ENCODE measurements at places on chromosomes 12 and 14.

DNA sequence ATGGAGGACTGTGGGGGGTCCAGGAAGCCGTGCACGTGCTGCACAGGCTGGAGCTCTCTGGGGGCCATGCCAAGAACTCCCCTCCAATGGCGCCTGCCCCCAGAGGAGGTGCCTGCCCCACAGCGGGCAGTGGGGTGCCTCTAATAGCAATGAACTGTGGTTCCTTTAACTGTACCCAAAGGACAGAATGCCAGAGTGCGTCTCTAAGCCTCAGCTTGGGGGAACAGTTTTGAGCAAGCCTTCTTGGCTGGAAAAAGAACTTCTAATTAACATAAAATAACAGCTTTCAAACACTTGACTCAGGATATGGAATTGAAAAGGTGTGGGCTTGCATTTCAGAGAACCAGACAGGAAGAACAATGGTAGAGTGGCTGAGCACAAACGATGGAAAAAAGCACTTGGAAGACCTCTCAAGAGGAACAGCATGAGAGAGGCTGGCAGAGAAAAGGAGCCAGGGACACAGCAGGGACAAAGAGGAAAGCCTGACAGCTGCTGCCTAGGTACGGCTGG, 195.6 kb downstream of the TTC7B start:
- no peak for DNase-seq

DNA sequence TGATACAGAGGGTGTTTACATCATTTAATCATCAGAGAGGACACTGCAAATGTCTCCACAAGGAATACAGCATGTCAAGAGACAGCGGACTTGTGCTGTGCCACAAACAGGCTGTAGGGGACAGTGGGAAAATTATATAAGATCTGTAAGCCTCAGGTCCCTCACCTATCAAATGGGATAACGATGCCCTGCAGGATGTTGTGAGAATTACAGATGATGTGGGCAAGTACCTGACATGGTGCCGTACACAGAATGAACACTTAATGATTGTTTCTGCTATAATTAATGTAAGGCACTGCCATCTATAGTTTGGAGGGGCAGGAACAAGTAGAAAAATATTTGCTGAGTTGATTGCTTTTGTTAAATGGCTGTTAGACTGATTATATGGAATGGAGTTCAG, 81.9 kb upstream of the GTF2A1 start:
- DNase-seq, result no peak

DNA sequence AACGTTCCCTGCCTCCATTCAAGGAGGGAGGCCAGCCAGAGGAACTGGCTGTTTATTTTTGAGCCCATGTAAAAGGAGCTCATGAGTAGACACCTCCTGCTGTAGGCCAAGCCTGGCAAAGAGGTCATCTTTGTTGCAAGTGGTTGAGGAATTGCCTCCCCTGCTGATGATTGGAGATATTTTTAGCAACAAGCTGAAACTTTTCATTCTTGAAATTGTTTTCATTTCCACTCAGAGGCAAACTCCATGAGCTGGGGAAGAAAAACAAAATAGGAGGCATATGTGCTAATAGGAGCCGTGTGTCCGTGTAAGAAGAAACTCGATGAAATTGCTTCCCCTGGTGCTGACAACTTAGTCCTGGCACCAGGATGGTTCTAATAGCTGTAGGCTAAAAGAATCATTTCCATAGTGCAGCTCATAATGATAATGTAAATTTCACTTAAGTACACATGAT, 440.1 kb upstream of the FAR2 start:
- DNase-seq, result no peak

GRCh38 chr14:105412771-105413543, 6.7 kb upstream of the MTA1 start:
- DNase-seq, result no peak

DNA sequence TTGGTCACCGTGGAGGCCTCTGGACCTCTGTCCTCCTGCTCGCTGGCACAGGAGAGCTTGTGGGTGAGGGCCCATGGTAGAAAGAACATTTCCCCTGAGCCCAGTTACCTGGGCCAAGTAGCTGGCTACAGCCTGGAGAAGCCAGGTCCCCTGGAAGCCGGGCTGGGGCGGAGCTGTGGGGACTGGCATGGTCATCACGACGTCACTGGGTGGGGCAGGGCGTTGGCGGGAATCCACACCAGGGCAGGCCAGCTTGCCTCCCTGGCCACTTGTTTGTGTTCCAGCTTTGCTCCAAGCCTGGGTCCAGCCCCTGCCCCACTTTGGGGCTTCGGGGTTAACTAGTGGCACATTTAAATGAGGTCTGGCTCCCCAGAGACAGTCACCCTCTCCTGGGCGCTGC, 35.0 kb upstream of the SLC24A4 start:
- DNase-seq, result no peak

DNA sequence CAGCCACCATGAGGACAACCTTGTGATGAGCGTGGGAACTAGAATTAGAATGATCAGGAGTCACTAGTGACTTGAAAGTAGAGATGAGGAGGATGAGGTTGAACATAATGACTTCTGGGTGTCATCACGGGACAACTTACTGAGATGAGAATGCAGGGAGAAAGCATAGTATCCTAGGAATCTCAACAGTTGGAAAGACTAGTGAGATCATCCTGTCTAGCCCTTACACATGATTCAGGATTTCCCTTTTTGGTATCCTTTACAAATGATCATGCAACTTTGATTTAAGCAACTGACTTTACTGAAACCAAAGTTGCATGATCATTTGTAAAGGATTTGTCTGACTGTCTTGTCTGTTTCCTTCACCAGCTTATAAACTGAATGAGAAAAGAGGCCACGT, 51.8 kb upstream of the HIF1A start:
- DNase-seq, result no peak

DNA sequence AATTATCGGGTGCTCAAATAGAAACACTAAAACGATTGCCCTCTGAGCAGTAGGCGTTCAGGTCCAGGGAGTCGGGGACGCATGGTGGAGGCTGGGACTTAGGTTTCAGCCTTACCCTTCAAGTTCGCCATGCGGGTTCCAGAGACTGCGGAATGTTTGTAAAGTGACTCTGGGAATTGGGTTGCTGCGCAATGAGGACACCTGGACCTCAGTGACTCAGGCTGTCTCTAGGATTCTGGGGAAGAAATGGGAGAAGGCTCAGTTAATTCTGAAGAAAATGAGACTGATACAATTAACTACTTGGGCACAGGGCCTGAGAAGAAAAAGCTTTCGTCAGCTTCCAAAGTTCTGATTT, 1.1 kb downstream of the LGALS3 start:
- DNase-seq, result no peak

DNA sequence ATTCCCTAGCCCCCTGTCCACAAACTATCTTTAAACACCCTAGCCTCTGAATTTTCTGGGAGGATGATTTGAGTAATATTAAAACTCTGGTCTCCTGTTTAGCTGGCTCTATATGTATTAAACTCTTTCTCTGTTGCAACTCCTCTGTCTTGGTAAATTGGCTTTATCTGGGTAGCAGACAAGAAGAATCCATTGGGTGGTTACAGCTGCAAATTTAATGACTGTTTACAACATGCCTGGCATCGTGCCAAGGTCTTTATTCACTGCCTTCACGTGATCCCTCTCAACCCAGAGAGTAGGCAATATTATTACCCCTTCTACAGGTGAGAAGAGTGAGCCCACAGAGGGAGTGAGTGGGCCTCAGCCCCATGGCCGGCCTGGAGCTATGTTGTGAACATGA, 77.8 kb upstream of the MYL2 start:
- no peak for DNase-seq

GRCh38 chr12:87793131-87793530, 236.1 kb downstream of the C12orf50 start:
- DNase-seq, result no peak

GRCh38 chr14:104221636-104222369, 83.4 kb downstream of the KIF26A start:
- DNase-seq, result no peak

- DNase-seq, result no peak
These were observed 552.1 kb upstream of the FBXO33 start for GRCh38 chr14:39984323-39984722.

- DNase-seq, result no peak
These were observed 1.6 kb downstream of the MARK3 start for GRCh38 chr14:103386713-103387329.

DNA sequence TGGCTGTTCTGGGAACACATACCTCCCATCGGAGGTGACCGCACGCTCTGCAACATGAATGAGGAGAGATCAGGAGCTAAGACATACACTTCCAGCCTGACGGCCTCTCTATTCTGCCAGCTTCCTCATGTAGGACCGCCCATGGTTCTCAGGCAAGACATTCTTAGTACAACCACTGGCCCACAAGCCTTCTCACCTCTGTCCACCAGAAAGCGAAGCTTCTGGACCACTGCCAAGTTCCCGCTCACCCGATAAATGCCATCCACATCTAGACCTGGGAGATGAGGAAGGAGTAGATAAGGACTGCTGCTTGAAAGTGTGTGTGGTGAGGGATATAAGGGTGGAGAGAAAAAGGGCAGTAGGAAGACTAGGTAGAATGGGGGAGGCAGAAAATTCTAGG, 5.2 kb downstream of the ARHGAP9 start:
- DNase-seq, result no peak

DNA sequence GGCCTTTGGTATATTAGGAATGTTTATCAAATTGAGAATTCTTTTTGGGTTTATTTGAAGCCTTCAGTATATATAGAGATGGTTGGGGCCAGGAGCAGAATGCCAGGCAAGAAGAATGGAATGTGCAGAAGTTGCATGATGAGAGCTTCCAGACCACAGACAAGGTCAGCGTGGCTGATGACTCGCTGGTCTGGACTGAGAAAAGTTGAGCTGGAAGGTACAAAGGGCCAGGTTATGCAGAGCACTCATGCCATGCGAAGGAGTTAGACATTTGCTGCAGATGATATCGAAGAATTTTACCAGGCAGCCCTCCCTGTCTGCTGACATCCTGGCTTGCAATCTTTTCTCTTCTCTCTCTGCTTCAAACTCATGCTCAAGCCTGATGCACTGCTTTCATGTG, 196.2 kb upstream of the ARHGAP5 start:
- DNase-seq, result no peak
